ENCODE measurements at places on chromosomes 7 and 10.

- DNase-seq, result no peak
Observed at GRCh38 chr7:156604311-156604710, 36.3 kb upstream of the RNF32 start.

GRCh38 chr7:138316421-138317043 is 143.5 kb upstream of the TRIM24 start:
- no peak for DNase-seq

- DNase-seq, result peak; percentile 46
Observed at GRCh38 chr10:4270116-4270515, 485.1 kb upstream of the KLF6 start.

- no peak for DNase-seq
Observed at GRCh38 chr10:132906836-132907235, 35.5 kb downstream of the CFAP46 start.

DNA sequence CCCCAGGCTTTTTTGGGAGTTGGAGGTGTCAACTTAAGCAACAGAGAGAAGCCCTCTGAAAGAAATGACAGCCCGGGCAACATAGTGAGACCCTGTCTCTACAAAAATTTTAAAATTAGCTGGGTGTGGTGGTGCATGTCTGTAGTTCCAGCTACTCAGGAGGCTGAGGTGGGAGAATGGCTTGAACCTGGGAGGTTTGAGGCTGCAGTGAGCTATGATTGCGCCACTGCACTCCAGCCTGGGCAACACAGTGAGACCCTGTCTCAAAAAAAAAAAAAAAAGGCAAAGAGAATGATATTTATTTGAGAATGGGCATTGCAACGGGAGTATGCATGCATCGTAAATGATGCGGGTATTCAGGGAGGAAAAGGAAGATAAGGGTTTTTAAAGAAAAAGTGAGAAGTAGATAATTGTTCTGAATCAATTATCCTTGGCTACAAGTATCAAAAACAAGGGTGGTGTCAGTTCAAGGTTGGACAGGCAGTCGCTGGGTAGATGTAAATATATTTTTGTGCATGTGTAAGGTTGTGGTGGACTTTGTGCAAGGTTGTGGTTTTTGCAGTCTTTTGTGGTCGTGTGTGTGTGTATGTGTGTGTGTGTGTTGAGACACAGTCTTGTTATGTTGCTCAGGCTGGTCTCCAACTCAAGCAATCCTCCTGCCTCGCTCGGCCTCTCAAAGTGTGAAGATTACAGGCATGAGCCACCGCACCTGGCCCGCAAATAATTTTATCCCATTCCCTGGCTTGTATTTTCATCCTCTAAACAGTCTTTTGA is 65.6 kb downstream of the COL26A1 start:
- DNase-seq, result no peak

- no peak for DNase-seq
Observed at GRCh38 chr7:25860275-25861163, 291.5 kb upstream of the NFE2L3 start.

GRCh38 chr10:74871595-74872382 is 45.4 kb downstream of the KAT6B start:
- no peak for DNase-seq

GRCh38 chr10:31087851-31088250 is 56.2 kb upstream of the ZNF438 start:
- no peak for DNase-seq

DNA sequence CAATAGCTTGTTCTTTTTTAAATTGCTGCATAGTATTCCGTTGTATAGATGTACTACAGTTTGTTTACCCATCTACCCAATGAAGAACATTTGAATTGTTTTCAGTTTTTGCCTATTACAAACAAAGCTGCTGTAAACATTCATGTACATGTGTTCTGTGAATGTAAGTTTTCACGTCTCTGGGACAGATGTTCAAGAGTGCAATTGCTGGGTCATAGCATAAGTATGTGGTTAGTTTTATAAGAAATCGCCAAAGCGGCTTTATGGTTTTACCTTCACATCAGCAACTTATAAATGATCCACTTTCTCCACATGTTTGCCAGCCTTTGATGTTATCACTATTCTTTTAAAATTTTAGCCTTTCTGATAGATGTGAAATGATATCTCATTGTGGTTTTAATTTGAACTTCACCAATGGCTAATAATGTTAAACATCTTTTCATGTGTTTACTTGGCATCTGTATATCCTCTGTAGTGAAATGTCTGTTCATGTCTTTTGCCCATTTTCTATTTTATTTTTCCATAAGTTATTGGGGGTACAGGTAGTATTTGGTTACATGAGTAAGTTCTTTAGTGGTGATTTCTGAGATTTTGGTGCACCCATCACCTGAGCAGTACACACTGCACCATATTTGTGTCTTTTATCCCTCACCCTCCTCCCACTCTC is 73.5 kb downstream of the TBXAS1 start:
- no peak for DNase-seq

DNA sequence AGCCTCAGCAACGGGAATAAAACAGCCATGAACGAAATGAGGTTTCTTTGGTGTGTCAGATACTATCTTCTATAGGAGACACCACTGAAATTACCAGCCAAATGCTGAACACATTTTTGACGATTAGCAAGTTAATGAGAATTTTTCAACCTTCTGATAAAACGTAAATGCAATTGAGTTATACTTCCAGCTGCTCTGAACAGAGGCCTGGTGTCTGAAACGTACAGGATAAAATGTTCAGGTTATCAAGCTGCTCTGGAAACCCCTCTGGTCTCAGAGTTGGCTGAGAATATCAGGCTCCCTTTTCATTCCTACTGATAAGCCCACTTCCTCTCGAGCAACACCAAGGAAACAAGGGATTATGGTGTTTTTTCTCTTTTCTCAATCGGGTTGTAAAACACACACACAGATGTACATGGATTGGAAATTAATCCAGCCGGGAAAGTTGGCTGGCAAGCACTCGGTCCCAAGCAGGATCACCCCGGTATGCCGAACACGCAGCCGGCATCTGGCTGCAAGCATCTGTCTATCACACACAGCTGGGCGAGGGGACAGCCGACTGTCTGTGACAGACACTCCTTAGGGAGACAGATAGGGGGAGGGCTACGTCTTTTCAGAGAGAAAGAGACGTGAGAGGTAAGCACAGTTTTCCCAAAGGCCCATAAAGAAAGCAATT is 171.8 kb downstream of the PRKAG2 start:
- DNase-seq, result no peak

- DNase-seq, result no peak
Observed at GRCh38 chr7:21965291-21965690, 19.6 kb upstream of the CDCA7L start.

DNA sequence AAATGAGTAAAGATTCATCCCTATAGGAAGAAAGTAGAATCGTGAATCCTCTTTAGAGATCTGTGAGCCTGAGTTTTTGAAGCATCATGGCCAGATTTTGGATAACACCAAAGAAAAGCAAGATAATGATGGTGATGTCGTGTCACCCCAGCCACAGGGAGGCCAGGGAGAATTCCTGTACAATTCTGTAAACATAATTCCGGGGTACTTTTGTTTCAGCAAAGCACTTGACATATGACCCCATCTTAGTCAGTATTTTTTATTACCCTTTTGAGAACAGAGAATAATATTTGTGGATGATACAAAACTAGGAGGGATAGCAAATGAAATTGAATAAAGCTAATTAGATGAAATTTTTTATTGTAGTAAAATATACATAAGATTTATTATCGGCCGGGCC is 33.8 kb downstream of the NACAD start:
- no peak for DNase-seq

- no peak for DNase-seq
Observed at GRCh38 chr7:42392826-42393225, 155.8 kb upstream of the GLI3 start.

DNA sequence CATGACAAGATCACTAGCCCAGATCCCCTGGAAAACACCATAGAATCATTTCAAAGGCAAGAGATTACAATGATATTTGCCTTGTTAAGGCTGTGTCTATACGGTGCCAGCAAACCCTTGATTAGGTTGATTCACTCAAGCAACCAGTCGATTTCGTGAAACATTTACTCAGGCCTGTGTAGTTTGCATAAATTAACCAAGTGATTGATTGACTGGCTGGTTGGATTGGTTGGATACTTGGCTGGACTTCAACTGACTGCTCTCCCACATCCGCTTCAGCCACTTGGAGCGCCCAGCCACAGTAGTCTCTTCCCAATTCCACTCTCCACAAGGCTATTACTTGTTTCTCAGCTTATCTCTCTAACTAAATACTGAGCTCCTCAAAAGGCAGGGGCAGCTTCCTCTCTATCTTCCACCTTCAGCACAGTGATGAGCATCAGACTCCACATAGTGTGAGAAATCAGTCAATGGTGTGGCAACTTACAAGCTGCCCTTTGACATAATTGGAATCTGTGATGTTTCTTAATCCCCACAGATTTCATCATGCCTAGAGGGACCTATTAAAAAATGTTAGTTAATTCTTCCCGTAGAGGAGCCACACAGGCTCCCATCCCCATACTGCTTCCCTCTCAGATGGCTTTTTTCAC is 217.4 kb downstream of the GRM8 start:
- DNase-seq, result no peak

- no peak for DNase-seq
Observed at GRCh38 chr10:62588116-62588515, 213.9 kb downstream of the ZNF365 start.

DNA sequence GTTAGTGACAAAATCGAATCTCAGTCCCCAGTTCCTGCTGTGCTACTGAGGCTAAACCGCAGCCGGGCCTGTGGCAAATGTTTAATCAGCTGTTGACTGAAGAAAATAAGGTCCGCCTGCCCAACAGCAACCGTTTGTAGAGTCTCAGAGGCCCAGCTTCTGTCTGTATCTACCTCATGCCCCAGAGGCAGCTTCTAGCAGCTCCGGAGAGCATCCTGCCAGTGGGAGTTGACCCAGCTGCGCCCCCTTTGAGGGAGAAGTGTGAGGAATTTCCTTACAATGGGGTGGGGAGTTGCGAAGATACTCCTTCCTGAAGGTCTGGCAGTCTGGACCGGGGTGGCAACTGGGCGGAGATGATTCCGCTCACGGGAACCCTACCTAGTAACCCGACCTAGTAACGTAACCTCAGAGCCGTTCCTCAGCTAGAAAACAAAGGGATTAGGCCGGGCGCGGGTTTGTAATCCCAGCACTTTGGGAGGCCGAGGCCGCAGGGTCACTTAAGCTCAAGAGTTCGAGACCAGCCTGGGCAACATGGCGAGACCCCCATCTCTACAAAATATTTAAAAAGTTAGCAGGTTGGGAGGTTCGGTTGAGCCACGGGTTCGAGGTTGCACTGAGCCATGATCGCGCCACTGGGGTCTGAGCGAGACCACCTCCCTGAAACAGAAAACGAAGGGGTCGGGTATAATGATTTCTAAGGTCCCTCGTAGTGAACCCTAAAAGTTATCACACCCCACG is 846 bp upstream of the ZNF775 start:
- peak; percentile 58 for DNase-seq

Data from AG08396 (cell line).